IMR-90 (cell line): ENCODE measurements at places on chromosomes 4 and X. TPM values are rescaled to one million over a fixed set of nuclear protein-coding genes. Genes with fewer than 3 reads are reported as not detected.

DNA sequence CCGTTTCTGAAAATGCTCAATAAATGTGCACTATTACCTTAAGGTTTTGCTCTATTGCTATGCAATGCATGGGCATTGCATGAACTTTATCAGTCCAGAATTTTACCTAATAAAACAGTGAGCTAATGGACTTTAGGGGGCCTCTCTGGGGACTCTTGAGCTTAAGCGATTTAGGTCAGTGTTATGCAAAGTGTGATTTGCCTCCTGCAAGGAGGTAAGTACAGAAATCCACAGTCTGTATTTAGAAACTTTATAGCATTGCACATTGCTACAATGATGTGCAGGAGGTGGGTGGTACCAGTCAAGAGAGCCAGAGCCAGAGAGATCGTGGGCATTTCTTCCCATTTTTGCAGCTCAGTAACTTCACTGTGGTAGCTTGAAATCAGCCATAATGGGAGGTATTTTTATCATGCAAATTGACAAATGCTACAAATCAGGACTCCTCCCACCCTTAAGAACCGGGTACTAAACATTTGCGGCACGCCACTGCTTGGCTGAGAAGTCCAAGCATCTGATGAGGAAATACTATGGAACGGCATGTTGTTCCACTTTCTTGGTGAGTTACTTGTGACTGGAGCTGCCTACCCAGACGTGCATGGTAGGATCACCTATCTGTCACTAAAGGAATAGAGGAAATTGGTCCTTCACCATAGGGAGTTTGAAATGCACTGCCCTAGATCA lies 174.6 kb upstream of the PGRMC2 start:
- no peak for DNase-seq

DNA sequence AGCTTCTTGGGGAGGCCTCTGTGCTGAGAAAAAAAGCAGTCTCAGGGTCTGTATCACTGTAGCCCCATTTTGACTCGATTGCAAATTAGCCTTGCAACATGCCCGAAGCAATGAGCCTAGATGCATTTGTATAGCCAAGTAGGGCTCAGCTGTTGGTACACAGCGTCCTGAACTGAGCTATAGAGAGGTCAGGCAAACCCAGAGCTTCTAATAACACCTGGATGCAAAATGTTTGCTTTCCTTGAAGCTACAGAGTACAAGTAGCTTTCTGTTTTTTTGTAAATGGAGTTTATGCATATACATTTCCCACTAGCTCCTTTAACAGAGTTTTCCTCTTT lies 87.8 kb downstream of the PLAC1 start:
- no peak for DNase-seq

DNA sequence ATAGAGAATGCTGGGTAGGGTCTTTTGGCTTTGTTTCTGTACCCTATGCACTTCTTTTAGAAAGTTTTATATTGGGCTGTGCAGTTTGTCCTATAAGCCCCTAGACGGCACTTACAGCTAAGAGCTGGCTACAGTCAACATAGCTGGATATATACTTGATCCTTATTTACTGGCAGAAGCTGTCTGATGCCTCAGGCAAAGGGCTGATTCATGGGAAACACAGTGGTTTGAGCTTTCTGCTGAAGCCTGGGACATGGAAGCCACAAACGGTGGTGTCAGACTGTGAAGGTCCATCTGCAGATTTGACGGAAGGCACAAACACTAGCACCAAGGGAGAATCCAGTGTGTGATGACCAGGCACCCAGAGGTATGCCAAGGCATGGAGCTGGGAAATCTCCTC lies 608.4 kb downstream of the ANKRD50 start:
- DNase-seq = no peak

Gene SMIM31
- polyA plus RNA-seq = not detected in 2 replicates

Gene TEX13B
- not detected in 2 replicates for polyA plus RNA-seq

DNA sequence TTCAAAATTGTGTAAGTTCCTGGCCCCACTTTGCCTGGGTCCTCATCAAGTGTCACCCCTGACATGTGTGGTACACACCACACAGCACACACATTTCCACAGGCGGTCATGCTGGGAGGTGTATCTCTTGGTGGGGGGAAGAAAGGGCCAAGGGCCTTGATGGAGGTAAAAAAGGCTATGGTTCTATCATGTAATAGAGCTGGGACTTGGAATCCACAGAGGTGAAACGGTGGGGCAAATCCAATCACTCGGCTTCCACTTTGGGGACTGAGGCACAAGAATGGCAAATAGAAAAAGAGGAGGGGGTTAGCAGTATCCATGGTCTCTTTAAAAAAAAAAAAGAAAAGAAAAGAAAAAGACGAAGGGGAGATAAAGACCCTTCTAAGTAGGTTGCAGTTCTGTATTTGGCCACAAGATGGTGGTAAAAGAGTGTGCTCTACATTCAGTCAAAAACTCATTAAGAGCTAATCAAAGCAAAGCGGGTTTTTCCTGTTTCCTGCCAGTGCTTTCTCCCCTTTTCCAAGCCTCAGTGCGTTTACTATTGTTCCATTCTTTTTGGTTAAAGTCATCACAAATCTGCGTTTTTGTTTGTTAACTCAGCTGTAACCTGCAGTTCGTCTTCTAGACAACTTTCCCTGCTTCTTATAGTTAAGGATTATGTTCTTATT lies 37.0 kb upstream of the ATP6AP2 start:
- peak; percentile 71 for DNase-seq

DNA sequence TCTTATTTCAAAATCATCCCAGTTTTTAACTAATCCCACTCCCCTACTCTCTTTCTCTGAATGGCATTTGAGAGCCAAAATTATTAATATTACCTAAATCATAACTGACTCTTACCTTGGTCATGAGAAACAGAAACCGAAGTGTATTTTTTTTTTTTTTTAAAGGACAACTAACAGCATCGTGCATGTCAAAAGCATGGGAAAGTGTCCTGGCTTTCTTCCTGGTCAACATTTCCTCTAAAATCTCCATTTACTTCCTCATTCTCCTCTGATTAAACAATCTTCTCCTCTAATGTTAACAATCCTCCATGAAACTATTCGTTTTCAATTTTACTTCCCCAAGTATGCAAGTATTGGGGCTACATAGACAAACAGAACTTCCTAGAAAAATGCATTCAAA lies 2.1 kb upstream of the STS start:
- DNase-seq = peak; percentile 34

DNA sequence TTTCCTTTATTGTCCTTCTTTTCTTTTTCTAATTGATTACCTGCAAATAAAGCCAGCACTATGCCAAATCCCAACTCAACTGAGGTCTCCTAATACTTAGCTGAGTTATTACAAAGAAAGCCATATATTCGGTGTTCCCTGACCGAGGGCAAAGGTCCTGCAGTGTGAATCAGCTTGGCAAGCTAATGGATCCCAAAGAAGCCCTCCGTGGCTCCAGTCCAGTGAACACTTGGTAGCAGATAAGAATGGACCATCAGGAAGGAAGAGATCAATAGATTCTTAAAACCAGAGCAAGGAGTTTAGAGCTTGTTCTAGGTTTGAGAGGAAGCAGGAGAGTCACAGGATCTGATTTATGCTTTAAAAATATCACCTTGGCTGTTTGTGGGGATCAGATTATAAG lies 8.5 kb downstream of the LDB2 start:
- DNase-seq = no peak

GRCh38 chr4:81405900-81406401 lies 65.8 kb downstream of the RASGEF1B start:
- DNase-seq = peak; percentile 77

DNA sequence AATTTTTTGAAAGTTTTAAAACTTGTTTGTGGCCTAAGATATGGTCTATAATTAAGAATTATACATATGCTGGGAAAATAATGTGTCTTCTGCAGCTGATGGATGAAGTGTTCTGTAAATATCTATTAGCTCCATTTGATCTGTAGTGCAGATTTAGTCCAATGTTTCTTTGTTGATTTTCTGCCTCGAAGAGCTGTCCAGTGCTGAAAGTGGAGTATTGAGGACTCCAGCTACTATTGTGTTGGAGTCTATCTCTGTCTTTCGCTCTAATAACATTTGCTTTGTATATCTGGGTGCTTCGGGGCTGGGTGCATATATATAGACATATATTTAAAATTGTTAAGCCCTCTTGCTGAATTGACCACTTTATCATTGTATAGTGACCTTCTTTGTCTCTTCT lies 2127.3 kb downstream of the PCDH7 start:
- DNase-seq = no peak

- peak; percentile 52 for DNase-seq
Measured at GRCh38 chrX:105331244-105331643, 110.8 kb upstream of the TEX13A start.

DNA sequence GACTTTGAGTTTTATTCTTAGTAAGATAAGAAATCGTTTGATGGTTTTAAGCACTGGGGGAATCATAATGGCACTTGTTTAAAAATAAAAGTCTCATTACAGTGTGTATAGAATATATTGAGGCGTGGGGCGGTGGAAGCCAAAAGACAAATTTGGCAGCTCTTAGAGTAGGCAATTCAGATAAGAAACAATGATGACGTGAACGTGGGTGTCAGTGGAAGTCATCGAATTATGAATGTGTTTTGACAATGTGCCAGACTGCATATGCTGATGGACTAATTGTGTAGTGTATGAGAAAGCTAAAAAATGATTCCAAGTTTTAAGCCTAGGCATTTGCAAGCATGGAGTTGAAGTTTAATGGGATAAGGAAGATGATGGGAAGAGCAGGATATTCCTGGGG lies 35.8 kb downstream of the SPANXD start:
- DNase-seq = no peak

- peak; percentile 17 for DNase-seq
Measured at GRCh38 chr4:186326391-186326790, 60.4 kb downstream of the F11 start.

DNA sequence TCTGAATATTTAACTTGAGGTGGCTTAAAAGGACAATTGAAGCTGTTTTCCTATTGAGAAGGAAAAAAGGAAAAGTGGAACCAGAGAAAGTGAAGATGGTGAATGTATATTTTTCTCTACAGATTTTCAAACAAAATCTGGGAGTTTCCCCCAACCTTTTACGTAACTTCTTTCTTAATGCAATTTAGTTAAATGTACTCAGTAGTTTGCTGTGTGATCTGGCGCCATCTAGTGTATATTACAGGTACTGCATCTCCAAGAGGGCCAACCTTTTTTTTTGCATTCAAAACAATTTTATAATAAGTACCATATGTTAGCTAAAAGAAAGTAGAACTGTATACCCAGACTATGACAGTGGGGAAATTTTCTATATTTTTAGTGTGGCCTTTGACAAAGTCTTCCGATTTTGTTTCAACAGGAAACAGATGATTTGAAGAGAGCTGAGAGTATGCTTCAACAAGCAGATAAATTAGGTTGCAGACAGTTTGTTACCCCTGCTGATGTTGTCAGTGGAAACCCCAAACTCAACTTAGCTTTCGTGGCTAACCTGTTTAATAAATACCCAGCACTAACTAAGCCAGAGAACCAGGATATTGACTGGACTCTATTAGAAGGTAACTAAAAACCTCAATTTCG lies 82.0 kb downstream of the PLS3 start:
- peak; percentile 77 for DNase-seq

Gene GUCY1A1
- 0.11 and 0.19 TPM in 2 replicates for polyA plus RNA-seq

GRCh38 chr4:78136109-78137081 lies 79.3 kb downstream of the FRAS1 start:
- DNase-seq = no peak

- DNase-seq = peak; percentile 44
Measured at GRCh38 chr4:575281-576141, 584 bp downstream of the TMEM271 start.

DNA sequence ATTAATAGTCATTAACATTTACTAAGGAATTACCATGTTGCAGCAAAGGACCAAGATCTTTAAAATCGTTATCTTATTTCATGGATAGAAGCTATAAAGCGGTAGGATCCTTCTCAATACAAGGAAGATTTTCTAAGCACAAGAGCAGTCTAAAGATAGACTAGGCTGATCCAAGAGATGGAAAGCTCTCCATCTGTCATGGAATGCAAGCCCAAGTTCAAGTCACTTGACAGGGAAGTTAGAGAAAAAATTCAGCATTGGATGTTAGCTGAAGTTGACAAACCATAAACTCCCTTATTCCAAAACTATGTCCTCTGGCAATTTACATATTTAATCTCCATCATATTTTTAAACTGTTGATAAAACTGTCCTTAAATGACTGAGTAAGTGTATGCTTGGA lies 177.7 kb downstream of the LDB2 start:
- no peak for DNase-seq
